ENCODE measurements at places on chromosomes 6 and 20.

DNA sequence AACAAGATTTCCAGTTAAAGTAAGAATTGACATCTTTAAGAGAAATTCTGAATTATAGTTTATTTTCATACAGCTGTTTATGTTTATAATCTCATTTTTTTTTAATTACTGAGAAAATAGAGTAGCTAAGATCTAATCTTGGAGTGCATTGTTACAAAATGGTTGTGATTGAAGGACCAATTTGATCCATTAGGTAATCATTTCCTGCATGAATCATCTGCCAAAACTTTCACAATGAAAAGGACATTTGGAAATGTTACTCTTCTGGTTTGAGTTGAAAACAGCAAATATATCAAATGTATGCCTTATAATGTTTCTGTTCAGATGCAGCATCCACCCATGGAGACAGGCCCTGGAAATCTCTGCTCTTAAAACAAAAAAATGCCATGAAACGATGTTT is 19.0 kb downstream of the TUBB2A start:
- DNase-seq, result no peak

- no peak for DNase-seq
These were observed 645.2 kb downstream of the KIF16B start for GRCh38 chr20:15927893-15928650.

DNA sequence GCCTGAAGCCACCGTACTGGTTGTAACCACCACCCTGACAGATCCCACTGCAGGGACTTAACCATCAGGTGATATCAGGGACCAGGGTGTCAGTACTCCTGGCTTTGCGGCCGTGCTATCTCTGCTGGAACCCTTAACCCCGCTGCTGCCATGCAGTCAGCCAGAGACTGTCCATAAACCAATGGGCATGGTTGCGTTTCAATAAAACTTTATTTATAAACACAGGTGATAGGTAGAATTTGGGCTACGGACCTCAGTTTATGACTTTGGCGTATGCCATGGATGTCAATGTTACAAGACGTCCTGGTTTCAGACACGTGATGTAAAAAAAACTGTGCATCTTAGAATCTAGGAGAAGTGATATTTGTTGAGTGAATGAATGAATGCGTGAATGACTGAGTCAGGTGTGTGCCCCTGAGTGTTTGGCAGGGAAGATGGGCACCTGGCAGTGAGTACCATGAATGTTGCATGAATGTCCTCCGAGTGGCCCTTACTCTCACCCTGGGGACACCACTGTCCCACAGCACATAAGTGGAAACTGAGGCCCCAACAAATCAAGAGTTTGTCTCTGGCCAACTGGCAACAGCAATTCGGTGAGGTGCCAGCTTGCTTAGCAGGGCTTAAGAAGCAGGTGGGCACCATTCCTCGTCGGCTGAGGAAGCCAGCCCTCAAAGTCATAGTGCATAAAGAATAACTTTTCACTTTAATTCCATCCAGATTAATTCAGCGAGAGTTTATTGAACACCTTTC is 64.0 kb upstream of the APCDD1L start:
- DNase-seq, result no peak

DNA sequence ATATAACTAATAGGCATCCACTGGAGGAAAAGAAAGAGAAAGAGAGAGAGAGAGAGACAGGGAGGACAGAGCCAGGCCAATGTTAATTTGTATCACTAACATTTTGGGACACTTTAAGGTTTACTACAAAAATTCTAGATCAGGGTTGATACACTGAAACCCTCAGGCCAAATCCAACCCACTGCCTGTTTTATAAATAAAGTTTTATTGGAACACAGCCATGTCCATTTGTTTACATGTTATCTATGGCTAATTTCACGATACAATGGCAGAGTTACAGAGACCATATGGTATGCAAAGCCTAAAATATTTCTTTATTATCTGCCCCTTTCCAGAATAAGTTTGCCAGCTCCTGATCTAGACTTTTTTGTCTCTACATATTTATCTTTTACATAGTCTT is 263.9 kb downstream of the ZNF217 start:
- DNase-seq, result no peak

- no peak for DNase-seq
These were observed 92.3 kb upstream of the FUT9 start for GRCh38 chr6:95923518-95923917.

DNA sequence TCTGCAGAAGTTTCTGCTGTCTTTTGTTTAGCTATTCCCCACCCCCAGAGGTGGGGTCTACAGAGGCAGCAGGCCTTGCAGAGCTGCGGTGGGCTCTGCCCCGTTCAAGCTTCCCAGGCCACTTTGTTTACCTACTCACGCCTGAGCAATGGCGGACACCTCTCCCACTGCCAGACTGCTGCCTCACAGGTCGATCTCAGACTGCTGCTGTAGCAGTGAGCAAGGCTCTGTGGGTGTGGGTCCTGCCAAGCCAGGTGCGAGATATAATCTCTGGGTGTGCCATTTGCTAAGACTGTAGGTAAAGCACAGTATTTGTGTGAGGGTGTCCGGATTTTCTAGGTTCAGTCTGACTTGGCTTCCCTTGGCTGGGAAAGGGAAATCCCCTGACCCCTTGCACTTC is 23.6 kb upstream of the ZNF337 start:
- DNase-seq, result no peak

DNA sequence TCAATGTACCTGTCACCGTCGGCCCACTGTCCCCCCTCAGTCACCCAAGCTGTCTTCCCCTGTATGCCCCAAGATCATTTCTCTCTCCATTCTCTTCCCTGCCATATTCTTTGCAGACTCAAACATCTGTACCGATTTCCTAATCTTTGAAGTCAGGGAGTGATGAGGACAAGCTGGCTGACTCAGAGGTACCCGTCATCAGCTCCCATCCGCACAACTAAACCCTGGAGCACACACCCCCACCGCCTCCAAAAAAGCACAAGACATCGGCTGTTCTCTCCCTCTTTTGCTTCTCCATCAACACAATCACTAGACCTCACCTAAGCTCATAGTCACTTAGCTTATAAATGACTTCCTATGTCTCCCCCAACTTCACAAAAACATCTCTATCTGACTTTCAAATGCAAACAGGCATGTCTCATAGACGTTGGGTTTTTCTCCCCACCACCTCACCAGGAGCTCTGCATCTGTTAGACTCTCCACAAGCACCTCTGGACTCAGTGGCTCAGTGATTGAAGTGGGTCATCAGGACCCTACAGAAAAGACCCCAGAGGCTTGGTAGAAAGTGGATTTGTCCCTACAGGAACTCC is 11.5 kb upstream of the NFATC2 start:
- no peak for DNase-seq

GRCh38 chr6:145031962-145032361 is 703.4 kb downstream of the EPM2A start:
- DNase-seq, result no peak

DNA sequence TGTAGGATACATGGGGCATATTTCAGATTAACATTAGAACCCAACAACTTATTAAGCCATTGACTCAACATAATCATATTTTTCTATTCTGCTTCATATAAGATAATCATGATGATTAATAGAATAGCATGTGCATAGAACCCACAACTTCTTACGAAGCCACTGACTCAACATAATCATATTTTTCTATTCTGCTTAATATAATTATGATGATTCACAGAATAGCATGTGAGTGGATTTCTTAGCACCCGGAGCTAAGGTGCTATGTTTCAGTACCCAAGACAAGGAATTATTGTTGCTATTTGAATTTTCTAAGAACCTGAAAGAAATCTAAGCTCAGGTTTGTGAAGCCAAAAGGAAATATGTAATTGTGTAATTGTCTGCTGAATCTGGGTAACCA is 96.8 kb downstream of the TENT5A start:
- DNase-seq, result no peak

DNA sequence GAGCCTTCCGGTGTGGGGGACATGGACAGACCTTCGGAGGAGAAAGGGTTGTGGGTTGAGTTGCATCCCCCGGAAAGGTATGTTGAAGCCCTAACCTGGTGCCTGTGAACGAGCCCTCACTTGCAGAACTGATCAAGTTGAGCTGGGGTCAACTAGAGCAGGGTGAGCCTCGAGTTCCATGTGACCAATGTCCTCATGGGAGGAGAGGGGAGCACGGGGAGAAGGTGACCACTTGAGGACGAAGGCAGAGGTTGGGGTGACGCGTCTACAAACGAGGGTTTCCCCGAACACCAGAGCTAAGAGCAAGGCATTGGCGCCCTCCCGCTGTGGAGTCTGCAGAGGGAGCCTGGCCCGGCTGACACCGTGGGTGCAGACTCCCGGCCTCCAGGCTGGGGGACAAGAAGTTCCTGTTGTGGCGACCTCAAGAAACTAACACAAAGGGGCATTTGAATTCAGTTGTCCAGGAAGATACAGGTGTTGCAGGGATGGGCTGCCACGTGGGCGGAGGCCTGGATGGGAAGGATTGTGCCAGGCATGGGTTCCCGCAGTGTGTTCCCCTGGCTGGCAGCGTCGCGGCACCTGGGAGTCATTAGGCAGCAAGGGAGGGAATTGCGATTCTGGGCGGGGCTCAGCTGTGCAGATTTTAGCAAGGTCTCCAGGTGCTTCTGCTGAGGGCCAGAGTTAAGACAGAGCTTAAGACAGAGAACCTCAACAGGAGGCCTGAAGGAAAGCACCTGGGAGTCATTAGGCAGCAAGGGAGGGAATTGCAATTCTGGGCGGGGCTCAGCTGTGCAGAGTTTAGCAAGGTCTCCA is 20.4 kb upstream of the UNC93A start:
- no peak for DNase-seq

DNA sequence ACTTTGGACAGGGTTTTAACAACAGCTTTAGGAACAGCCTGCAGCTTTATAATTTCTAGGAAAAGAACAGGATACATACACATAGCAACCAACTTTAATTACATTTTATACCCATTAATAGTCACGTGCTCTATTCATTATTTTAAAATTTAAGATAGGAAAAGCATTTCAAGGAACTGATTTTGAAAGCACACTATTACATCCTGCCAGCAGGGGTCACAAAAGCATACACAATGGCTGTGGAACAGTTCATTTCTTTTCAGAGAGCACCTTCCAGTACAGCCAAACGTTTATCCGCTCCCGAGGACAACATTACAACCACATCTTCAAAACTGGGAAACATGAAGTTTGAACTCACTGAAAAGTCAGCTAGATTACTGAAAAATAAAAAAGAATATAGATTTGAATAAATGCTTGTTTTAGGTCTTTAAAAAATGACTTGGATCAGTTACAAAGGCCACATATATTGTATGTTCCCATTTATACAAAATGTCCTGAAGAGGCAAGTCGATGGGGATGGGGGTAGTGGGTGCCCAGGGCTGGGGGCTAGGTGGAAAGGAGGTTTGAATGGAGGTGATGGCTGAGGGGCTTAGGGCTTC is 104.6 kb upstream of the EXOC2 start:
- no peak for DNase-seq

DNA sequence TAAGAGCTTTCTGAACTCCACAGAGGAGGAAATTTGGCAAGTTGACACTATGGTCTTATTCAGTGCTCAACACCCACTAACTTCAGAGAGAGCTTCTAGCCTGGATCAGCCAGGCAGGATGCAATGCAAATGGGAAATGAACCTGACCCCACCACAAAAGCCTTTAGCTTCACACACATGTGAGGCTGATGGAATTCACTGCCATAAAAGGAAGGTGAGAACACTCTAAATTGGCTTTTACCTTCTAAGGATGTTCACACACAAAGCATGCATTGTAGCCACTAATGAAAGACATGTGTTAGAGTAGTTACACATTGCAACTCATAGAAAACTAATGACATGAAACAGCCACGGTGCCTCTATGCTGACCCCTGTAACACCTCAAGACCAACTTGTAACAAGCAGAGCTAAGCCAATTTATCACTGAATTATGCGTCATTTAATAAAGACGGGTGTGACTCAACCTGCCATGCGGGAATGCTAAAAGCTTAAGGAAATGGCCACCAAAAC is 262.1 kb downstream of the HACE1 start:
- DNase-seq, result no peak

- DNase-seq, result no peak
These were observed 140.4 kb downstream of the SAMD5 start for GRCh38 chr6:147648916-147649315.

- DNase-seq, result no peak
These were observed 763.2 kb upstream of the FLRT3 start for GRCh38 chr20:15100506-15101160.

GRCh38 chr20:57257701-57258453 is 8.6 kb downstream of the BMP7 start:
- no peak for DNase-seq

- DNase-seq, result no peak
These were observed 10.6 kb downstream of the PNPLA1 start for GRCh38 chr6:36280467-36280866.

DNA sequence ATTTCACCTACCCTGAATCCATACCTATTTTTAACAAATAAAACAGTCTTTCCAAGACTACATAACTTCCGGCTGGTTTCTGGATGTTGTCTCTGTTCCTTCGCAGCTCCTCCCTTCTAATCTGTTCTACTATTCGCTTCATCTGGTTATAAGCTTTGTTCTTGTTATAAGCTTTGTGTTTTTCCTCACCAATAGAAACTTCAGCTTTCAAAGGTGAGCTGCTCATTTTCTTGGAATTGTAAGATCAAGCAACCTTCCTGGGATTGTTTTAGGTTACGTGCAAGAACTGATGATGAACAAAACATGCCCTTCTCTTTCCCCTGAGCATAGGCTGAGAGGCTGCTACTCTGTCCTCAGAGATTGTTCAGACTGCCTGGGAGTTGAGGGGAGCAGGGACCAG is 2.1 kb downstream of the GFOD1 start:
- DNase-seq, result no peak

All from activated CD8-positive, alpha-beta memory T cell treated with anti-CD3 and anti-CD28 coated beads for 1 hour (primary cell).